ENCODE measurements at places on chromosomes 4 and X.
A peak's percentile ranks its signal among the peaks of the same experiment; 100 is the strongest.

- DNase-seq, result no peak
Measured at GRCh38 chr4:152773339-152773738, 6.2 kb downstream of the TIGD4 start.

- no peak for DNase-seq
Measured at GRCh38 chr4:79022529-79022928, 83.3 kb upstream of the PAQR3 start.

DNA sequence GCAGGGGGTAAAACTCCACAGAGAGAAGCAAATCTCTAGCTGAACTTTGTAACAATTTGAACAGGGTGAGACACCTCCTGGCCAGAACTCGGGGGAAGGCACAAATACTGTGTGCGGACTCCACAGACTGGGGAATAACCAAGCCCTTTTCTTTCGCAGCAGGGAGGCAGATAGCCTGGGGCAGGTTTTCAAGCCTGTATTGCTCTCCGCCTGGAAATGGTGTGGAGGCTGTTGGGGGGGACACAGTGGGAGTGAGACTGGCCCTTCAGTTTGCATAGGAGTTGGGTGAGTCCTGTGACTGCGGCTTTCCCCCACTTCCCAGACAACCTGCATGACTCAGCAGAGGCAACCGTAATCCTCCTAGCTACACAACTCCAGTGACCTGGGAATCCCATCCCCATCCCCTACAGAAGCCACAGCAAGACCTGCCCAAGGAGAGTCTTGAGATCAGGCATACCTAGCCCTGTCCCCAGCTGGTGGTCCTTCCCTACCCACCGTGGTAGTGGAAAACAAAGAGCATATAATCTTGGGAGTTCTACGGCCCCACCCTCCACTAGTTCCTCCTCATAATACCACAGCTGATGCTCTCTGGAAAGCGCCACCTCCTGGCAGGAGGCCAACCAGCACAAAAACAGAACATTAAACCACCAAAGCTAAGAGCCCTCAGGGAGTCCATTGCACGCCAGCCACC is 12.9 kb upstream of the SMPX start:
- DNase-seq, result no peak

- DNase-seq, result peak; percentile 77
Measured at GRCh38 chr4:4852591-4853362, 6.7 kb upstream of the MSX1 start.

DNA sequence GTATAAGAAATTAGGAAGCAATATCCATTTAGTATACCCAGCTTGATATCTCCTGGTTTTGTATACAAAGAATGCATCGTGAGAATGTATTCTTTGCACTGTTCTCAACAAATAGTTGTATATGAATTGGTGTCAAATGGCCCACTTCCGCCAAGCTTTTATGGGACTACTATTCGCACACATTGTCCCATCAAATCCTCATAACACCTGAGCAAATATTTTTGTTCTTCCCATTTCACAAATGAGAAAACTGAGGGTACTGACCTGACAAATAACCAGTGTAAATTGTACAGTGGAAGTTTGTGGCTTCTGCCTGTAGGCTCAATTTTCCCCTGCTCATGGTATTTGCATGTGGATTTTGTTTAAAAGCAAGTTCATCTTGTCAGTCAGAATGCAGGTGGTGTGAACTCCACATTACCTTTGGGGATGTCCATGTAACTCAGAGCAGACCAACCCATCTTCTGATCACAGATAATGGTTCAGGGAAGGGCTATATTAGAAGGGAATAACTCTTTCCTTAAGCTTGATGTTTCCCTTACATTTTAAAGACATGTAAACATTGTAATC is 51.5 kb upstream of the FAM241A start:
- DNase-seq, result no peak

DNA sequence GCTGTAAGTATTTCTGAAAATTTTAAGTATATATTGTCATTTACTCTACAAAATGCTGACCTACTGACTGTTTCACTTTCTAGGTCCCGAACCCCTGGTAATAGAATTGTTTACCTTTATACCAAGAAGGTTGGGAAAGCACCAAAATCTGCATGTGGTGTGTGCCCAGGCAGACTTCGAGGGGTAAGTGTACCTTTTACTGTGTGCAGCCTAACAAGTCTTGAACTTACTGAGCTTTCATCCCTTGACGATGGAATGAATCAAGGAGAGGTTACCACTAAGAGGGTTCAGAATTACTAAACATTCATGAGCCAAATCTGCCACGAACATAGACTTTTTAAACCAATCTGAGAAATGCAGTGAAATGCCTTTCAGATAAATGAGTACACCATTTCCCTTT is 1.6 kb downstream of the RPL34 start:
- DNase-seq, result no peak

- DNase-seq, result no peak
Measured at GRCh38 chrX:66030505-66031317, 9.2 kb downstream of the VSIG4 start.

DNA sequence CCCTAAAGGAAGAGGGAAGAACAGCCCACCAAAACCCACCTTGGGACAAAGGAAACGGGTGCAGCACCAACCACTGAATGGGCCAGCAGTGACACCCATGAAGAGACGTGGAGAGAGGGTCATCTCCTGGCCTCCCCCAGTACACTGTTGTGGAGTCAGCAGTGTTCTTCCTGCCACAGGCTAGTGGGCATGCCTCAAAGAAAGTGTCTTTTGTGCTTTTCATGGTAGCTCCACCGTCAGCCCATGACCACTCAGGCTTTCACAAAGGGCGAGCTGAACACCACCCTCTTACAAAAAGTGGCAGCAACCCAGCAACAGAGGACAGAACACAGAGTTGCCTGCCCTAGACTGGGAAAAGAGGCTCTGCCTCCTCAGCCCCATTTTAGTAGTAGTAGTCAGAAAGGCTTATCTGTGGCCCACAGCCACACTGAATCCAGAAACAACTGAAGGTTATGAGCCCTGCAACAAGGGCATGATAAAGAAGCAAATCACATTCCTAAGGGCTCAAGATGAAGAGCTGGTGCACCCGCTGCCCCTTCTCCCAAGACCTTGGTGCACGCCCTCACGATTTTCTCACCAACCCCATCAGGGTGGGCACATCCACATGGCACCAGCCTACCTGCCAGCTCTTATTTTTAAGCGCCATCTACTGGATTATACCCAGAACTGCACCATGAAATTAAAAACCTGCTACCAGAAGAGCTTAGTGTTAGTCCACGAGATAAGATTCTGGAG is 53.1 kb downstream of the RAB28 start:
- DNase-seq, result no peak

DNA sequence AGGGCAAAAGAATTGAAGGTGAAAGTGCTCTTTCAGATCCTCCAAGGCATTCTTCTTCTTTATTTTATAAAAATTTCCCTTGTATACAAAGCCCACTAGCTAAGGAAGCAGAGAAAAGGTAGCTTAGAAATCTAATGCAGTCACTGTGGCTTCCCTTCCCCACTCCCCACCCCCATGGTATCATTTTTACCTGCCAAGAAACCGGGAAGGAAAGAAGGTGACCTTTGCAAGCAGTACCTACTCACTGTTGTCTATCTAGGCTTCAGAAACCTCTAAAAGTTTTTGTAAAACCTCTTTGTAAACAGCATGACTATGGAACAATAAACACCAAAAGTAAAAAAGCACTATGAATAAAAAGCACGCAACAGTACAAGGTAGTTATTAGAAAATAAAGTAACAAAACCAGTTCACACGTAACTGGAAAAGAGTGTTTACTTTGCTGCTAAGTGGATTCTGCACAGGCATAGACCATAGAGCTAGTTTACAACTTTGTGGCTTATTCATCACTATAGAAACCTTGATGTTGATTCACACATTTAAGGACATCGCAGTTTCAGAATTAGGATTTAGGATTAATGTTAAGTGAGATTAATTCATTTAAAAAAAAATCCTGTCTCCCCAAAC is 109.6 kb upstream of the FTHL17 start:
- DNase-seq, result no peak

GRCh38 chr4:186249785-186250754 is 15.9 kb upstream of the F11 start:
- DNase-seq, result no peak

DNA sequence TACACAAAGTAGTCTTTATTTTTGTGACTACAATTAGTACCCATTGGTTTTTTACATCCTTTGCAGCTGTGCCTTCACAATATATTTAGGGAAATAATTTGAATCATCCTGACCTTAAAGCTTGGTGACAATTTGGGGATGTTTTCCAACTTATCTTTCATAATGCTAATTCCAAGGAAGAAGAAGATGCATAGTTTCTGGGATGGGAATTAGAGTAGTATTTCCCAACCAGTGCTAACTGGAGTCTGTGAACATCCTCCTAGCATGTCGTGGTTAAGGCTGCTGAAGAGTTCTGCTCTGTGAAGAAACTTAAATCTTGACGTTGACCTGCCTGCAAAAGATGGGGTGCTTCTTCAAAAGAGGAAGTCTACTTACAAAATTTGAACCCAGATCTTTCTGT is 173.5 kb downstream of the ANK2 start:
- DNase-seq, result no peak

- no peak for DNase-seq
Measured at GRCh38 chr4:29711226-29711625, 1008.9 kb upstream of the PCDH7 start.

DNA sequence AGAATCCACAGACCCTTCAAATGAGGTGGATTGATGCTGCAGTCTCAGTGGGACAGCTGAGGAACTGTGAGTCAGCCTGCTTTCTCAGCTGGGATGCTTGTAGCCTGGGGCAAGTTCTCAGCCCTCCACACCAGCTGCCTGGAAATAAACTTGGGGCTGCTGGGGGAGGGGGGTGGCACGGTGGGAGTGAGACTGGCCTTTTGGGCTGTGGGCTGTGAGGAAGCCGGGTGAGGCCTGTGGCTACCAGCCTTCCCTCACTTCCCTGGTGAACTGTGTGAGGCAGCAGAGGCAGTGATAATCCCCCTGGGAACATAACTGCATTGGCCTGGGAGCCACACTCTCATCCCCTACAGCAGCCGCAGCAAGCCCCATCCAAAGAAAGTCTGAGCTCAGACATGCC is 114.5 kb upstream of the GUCY1A1 start:
- no peak for DNase-seq

DNA sequence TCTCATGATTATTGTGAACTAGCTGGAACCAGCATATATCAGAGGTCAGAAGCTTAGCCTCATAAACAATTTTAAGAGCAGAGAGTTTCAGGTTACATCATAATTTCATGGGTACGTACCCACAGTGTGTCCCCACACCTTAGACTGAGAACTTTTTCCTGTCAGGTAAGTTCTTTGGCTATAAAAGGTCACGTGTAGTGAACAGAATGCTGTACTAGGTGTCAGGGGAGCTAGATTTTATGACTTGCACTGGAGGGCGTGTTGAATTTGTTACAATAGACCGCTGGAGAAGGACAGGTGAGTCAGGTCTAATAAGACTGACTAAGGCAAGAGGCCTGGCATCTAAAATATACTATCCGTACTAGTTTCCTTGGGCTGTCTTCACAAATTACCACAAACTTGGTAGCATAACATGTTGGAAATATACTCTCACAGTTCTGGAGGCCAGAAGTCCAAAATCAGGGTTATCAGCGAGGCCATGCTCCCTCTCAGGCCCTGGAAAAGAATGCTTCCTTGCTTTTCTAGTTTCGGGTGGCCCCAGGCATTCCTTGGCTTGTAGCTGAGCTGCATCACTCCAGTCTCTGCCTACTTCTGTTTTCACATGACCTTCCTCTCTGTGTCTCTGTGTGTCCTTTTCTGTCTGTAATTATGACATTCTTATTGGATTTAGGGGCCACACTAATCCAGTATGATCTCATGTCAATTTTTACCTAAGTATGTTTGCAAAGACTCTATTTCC is 512.0 kb upstream of the NR3C2 start:
- DNase-seq, result no peak

GRCh38 chr4:1592709-1593417 is 91.2 kb downstream of the FAM53A start:
- DNase-seq, result no peak

- DNase-seq, result no peak
Measured at GRCh38 chrX:10851809-10852208, 231.4 kb upstream of the MID1 start.

DNA sequence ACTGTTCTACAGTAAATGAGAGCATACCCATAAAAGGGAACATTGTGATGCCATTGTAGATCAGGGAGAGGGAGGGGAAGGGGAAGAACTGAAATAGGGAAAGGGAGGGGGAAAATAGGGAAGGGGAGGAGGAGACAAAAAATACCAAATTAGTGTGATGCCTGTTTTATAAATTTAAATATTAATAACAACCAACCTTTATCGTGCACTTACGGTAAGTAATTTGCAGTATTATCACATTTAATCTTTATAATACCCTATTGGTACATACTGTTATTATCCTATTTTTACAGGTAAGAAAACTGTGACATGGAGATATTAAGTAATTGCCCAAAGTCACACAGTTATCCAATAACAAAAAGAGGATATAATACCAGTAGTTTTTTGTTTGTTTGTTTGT is 41.5 kb upstream of the DDX53 start:
- no peak for DNase-seq

DNA sequence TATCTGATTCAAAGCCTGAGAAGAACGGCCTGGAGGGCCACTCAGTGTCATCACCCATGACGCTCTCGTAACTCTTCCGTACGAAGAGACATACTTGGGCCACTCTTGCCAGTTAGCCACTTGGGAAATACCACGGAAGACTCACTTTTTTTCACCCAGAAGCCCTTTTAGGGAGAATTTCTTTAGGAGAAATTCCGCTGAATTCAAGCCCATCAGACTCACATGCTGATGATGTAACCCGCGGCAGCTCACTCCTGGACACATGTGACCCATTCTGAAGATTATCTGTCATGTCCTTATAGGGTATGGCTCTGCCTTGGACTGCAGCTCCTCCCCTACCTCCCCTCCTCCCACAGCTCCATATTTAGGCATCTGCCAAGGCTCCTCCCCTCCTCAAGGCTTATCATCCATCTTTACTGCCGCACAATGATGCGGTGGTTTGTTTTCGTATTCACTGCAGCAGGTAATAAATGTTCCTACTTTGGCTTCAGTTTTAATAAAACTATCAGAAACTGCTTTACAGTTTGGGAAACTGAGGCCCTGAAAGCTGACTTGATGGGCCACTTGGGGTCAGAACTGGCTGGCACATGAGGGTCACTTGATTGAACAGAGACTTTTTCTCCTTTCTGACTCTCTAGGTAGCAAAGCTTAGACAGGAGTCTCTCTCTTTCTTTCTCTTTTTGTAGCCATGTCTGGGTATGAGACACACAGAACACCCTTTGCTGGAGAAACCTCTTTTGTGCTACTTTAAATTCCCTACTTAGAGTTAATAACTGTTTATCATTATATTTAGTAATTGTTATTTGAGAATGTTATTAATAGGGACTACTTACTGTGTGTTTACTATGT is 42.1 kb downstream of the RHOH start:
- no peak for DNase-seq

GRCh38 chr4:48683784-48684666 is 96.1 kb downstream of the FRYL start:
- DNase-seq, result no peak

- DNase-seq, result no peak
Measured at GRCh38 chr4:85632981-85633380, 158.0 kb downstream of the ARHGAP24 start.

GRCh38 chr4:6368096-6368495 is 98.4 kb downstream of the WFS1 start:
- DNase-seq, result no peak

- no peak for DNase-seq
Measured at GRCh38 chr4:38832624-38833528, 23.7 kb downstream of the TLR6 start.
